ENCODE measurements at places on chromosomes 3 and 15.
A peak's percentile ranks its signal among the peaks of the same experiment; 100 is the strongest.

DNA sequence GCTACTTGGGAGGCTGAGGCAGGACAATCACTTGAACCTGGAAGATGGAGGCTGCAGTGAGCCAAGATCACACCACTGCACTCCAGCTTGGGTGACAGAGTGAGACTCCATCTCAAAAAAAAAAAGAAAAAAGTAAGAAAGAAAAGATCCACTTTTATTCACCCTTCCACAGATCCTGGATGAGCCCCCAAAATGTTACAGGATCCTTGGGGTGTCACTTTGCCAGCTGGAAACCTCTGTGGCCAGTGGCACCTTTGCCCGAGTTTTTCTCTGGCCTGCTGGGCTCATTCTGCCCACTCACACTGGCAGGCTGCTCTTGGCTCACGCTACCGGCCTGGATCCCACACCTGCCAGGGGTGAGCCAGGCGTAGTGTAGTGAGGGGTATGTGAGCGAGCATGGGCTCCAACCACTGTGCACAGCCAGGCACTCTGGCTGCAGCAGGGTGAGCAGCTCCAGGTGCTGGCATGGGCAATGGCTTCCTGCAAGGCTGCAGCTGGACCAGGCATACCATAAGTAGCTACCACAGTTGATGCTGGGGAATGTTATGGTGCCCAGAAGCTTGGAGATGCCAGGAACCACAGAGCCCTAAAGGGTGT lies 57.8 kb upstream of the C15orf39 start:
- no peak for DNase-seq

- DNase-seq, result no peak
These were observed 228.9 kb downstream of the KBTBD8 start for GRCh38 chr3:67227030-67227429.

GRCh38 chr3:162641907-162642306 lies 1145.3 kb downstream of the OTOL1 start:
- no peak for DNase-seq

- no peak for DNase-seq
These were observed 5.9 kb downstream of the RNU6-1 start for GRCh38 chr15:67833710-67834511.

DNA sequence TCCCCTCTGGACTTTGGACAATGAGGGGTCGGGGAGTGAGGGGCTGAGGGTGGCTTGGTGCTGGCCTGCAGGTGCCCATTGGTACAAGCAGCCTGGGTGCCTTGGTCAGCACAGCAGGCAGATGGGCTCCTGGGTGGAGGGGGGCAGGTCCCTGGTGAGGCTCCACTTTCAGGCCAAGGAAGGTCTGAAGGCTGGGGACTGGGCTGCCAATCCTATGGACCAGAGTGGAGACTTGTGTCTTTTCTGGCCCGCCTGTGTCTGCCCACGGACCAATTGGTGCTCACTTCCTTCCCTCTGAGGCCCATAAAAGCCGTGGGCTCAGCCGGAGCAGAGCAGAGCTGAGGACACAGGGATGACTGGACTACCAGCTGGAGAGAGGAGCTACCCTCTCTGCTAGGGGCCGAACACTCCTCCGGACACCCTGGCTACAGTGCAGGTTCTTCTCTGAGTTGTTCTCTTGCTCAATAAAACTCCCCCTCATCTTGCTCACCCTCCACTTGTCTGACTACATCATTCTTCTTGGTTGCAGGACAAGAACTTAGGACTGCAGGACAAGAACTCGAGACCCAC lies 31.9 kb upstream of the IREB2 start:
- no peak for DNase-seq

DNA sequence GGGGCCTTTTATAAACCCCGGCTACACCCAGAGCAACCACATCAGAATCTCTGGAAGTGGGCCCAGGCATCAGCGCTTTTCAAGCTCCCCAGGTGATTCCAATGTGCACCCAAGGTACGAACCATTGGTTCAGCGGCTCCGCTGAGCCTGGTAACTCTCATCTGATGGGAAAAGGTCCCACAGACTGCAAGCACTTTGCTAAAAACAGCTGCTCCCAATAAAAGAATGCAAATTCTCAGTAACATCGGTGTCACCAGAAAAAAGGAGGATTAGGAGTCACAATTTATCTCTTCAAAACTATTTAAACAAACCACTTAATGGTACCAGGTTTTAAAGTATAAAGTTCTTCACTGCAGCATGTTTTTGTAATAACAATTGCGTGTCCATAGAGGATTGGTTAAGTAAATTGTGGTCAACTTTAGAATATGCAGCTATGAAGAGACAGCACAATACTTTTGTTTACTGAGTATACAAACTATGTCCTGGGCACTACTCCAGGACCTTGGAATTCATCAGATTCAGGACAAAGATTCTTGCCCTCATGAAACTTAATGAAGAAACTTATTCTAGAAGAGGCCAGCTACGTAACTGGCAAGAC lies 660.7 kb upstream of the ADAMTS9 start:
- no peak for DNase-seq

DNA sequence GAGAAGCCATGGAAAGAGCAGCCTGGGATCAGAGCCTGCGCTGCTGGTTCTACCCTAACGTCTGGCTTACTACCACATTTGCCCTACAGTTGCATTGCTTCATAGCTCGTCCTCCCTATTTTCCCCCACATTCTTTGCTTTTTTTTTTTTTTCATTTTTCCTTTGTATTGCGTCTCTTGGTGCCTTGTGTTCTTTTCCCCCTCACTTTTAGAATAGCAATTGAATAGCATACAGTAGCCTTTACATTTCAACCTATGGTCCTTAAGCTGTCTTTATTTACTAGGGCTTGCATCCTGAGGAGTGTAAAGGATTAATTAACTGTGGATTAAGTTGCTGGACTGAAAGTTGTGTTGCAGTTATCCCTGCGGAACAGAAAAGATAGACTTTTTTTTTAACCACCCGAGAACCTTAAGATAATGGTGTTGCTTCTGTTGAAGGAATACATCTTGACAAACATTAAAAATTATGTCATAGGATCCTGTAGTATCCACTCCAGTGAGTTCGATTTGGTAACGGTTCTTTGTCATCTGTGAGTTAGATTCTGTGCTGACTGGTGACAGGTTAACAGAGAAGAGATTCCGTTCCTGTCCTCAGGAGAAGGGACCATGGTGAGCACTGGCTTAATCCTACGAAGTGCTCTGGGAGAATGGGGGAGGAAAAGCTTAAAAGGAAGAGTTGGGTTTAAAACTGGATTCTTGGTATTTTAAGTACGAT lies 417.4 kb upstream of the NAALADL2 start:
- DNase-seq, result no peak

- peak; percentile 56 for DNase-seq
These were observed 61.4 kb upstream of the IMPG2 start for GRCh38 chr3:101381809-101382208.
